ENCODE measurements at places on chromosomes 4 and X. TPM values are rescaled to one million over a fixed set of nuclear protein-coding genes. Genes with fewer than 3 reads are reported as not detected.
A peak's percentile ranks its signal among the peaks of the same experiment; 100 is the strongest.

- DNase-seq, result no peak
These were observed 50.8 kb downstream of the ANAPC10 start for GRCh38 chr4:145047151-145047550.

GRCh38 chrX:6291444-6291843 lies 62.8 kb upstream of the NLGN4X start:
- DNase-seq, result no peak

DNA sequence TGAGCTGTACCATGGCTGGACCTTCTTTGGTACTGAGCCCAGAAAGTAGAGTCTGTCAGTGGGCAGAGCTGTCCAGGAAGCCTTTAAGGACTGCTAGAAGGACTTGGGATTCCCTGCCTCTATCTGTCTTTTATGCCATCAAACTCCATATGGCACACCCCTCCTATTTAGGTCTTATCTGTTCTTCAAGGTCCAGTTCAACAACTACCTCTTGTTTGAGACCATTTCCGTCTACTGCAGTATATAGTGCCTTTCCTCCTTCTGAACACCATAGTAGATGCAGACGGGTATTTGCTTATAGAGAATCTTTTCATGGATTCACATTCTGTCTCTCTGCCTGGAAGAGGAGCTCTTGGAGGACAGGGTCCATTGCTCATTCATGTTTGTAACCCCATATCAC lies 146.1 kb upstream of the IL1RAPL2 start:
- DNase-seq, result no peak

GRCh38 chrX:129980540-129981199 lies 1.8 kb upstream of the BCORL1 start:
- DNase-seq, result peak; percentile 71

DNA sequence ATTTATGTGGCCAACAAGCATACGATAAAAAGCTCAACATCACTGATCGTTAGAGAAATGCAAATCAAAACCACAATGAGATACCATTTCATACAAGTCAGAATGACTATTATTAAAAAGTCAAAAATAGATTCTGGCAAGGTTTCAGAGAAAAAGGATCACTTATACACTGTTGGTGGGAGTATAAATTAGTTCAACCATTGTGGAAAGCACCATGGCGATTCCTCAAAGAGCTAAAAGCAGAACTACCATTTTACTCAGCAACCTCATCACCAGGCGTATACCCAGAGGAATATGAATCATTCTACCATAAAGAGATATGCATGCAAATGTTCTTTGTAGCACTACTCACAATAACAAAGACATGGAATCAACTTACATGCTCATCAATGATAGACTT lies 478.7 kb upstream of the GALNTL6 start:
- no peak for DNase-seq

DNA sequence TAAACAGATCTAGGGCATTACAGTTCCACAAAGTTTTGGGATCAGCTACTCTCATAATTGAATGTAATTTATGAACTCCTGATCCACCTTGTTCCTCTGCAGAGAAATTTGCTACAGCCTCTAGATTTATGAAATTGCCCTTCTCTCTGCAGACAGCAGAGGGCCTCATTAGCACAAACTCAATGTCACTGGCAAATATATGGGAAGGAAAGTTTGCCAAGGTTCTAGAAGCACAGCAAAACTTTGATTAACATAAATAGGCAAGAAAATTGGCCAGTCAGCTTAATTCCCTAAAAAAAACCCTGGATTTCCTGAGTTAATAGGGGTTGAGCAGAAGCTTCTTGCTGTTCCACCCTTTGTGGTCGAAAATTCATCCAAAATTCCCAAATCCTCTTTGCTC lies 31.5 kb downstream of the PRPS1 start:
- DNase-seq, result no peak

- DNase-seq, result no peak
These were observed 100.6 kb downstream of the NHS start for GRCh38 chrX:17475449-17476217.

DNA sequence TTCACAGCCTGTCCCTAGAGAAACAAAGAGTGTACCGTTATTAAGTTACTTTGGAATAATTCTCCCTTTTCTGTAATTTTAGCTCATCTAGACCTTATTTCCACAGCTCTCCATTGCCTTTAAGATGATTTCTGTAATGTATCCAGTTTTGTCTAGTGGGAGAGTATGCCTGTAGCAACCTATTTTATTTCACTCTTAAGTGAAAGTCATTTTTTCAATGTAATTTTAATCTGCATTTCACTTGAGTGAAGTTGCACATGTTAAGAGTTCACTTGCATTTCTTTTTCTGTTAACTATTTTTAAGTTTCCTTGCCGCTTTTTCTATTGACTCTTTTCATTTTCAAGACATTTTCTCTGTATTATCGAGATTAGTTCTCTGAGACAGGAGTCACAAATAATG lies 46.5 kb downstream of the FANCB start:
- DNase-seq, result no peak

TNMD gene
- 0.77 TPM for total RNA-seq

Measured in left cardiac atrium (tissue), 4 donors.